ENCODE measurements at places on chromosomes 1 and 21.

DNA sequence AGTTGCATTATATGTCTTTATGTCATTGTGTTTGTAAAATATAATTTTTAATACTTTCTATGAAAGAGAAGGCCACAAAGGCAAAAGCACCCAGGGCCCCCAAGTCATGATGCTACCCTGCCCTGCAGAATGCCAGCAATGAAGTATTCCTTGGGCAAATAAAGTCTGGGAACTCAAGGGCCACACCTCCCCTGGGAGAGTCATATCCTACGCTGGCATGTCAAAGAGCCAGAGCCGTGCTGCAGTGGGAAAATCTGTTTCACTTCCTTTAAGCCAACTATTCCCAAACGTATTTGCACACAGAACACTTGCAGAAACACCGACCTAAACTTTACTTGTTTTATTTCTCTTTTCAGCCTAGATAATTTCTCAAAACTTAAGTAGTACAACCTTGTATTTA lies 98.4 kb upstream of the KAZN start:
- DNase-seq = no peak

GRCh38 chr1:246689409-246690008 lies 34.7 kb upstream of the SCCPDH start:
- peak; percentile 52 for DNase-seq

- no peak for DNase-seq
Observed at GRCh38 chr1:95954585-95954984, 720.6 kb downstream of the RWDD3 start.

DNA sequence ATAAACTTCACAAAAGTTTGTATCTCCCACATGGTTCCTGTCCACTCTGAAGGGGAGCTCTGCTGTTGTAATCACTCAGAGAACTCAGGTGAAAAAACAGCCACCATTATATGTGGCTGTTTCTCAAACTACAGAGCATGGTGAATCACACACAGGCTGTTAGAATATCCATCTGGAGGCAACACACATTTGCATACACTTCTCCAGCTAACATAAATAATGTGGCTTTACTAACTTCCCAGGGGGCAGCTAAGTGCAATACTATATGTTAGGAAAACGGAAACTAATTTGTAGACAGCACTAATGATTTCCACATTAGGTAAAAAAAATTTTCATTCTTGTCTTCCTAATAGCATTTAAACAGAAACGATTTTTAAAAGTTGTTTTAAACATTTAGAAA lies 49.3 kb downstream of the PTGFR start:
- no peak for DNase-seq

- no peak for DNase-seq
Observed at GRCh38 chr1:2580691-2581090, 5.9 kb upstream of the PRXL2B start.

Measured in activated naive CD4-positive, alpha-beta T cell treated with anti-CD3 and anti-CD28 coated beads for 36 hours (primary cell).